ENCODE measurements at places on chromosomes 2 and 18.

- no peak for DNase-seq
These were observed 1.3 kb downstream of the SPTBN1 start for GRCh38 chr2:54457323-54458023.

GRCh38 chr2:85713836-85714235 lies 19.7 kb downstream of the GNLY start:
- DNase-seq, result no peak

- no peak for DNase-seq
These were observed 559.0 kb downstream of the ARHGAP15 start for GRCh38 chr2:143688248-143688647.

GRCh38 chr2:206981086-206981674 lies 41.9 kb downstream of the CPO start:
- no peak for DNase-seq

GRCh38 chr2:7154656-7155055 lies 237.4 kb downstream of the RNF144A start:
- no peak for DNase-seq

- DNase-seq, result no peak
These were observed 84.1 kb downstream of the TSN start for GRCh38 chr2:121839584-121839983.

DNA sequence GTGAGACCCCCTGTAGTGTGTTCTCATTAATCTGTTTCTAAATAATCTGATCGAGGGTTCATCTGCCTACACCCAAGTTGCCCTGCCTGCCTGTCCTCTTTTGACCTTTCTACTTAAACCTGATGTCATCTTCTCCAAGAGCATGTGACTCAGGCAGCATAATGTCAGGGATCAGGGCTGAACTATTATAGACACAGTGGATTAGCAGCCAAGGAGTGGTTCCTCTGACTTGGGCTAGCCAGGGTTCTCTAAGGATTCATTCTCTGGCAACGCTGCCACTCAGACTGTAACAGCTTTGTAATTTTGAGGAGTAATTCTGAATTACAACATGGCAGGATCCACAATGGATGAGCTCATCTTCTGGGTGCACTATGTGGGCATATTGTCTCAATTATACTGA lies 124.0 kb downstream of the MDH1 start:
- DNase-seq, result no peak
